Eye (tissue), 1 donor: ENCODE measurements at places on chromosomes 16 and 17.
A peak's percentile ranks its signal among the peaks of the same experiment; 100 is the strongest.

- DNase-seq = peak; percentile 82
Observed at GRCh38 chr17:66373944-66374817, 71.8 kb downstream of the PRKCA start.

- DNase-seq = peak; percentile 70
Observed at GRCh38 chr17:8681170-8681949, 50.8 kb upstream of the MYH10 start.

DNA sequence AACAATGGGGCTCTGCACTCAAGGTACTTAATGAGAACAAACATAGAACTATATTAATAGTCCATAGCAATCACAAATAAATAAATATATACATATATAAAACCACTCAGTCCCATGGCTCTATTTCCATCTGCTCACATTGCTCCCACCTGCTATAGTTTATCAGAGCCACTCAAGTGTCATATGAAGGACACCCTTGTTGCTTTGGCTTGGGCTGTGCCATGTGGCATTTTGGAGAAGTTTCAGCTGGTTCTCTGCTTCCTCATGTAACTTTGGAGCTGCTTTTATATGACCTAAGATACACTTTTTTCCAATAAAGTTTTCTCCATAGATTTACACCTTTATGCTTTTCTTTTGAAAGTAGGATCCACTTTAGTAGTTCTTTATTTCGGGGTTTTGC lies 126.4 kb downstream of the KCNJ2 start:
- DNase-seq = no peak

DNA sequence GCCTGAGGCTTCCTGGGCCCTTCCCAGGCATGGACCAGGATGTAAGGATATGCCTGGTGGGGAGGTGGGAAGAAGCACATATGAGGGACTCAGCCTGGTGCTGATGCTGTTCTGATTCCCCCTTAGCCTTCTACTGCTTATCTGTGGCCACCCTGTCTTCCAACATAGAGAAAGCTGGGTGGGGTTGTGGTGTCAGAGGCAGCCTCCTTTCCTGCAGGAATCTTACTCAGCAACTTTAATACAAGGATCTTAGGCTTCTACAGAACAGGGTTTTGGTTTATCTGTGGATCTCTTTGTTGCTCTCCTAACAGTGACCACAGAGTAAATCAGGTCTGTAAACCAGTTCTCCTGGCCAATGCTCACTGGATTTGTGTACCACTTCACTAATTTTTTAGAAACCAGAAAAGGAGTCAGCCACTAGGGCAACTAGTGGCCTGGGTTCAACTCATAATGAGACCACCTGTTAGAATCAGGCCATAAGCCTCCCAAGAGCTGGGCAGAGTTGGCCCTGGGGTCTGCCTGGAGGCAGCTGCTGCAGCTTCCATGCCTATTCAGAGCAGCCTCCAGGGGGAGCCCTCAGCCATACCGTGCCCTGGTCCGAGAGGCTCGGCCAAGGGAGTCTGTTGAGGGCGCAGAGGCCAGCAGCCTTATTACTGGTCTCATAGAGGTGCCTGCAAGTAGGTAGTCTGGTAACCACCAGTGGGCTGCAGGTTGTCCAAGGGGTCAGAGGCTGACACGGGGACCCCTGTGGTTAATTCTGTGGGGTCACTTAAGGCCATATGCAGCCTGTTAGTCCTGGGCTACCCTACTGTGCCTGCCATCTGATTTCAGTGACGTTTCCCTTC lies 7.1 kb downstream of the HAS3 start:
- peak; percentile 62 for DNase-seq

DNA sequence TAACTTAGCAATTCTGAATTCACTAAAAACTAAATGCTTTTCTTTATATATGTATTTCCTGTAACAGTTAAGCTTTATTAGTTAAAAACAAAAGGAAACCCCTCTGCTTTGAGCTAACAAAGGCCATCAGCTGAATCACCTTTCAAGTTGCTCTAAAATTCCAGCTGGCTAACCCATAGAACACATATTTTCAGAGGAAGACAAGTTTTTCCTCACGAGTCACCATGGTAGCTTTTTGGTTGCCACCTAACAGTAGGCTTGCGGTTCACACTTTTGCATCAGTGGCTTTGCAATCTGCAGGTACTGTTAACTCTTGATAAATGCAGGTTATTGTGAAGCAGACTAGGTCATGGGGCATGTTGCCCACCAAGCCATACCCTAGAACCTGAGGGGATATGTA lies 57.6 kb upstream of the IRX5 start:
- no peak for DNase-seq

GRCh38 chr17:70308618-70309017 lies 139.3 kb downstream of the KCNJ2 start:
- no peak for DNase-seq

DNA sequence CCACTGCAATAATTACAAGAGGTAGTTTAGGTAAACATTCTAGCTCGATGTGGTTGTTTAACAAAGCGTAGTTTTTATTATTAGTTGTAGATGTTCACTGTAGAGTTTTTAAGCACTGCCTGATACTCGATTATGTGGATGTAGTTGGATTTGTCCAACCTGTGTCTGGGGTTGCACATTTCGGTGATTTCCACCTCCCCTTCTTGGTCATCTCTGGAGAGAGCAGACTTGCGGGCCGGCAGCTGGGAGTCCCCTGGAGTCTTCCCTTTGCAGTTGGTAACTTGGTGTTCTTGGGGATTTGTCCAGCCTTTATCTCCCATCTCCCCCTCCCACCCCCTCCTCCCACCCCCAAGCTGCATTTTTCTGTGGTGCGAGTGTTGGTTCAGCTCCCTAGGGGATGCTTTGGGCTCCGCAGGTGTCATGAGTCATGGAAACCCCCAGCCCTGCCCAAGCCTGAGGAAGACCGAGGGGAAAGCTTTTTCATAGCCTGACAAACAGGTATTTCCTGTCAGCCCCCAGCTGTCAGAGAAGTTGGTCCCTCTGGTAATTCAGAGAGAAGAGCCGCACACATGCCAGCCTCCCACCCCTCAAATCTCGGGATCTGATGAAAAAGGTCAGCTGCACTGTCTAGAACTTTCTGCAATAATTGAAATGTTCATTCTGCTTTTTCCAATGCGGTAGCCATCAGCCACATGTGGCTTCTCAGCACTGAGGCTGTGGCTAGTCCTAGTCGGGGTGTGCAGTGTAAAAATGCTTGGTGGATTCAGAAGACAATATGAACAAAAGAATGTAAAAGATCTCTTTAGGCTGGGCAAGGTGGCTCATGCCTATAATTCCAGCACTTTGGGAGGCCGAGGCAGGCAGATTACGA lies 50.3 kb downstream of the KSR1 start:
- DNase-seq = no peak

- DNase-seq = no peak
Observed at GRCh38 chr16:57070424-57070823, 22.0 kb upstream of the CPNE2 start.

DNA sequence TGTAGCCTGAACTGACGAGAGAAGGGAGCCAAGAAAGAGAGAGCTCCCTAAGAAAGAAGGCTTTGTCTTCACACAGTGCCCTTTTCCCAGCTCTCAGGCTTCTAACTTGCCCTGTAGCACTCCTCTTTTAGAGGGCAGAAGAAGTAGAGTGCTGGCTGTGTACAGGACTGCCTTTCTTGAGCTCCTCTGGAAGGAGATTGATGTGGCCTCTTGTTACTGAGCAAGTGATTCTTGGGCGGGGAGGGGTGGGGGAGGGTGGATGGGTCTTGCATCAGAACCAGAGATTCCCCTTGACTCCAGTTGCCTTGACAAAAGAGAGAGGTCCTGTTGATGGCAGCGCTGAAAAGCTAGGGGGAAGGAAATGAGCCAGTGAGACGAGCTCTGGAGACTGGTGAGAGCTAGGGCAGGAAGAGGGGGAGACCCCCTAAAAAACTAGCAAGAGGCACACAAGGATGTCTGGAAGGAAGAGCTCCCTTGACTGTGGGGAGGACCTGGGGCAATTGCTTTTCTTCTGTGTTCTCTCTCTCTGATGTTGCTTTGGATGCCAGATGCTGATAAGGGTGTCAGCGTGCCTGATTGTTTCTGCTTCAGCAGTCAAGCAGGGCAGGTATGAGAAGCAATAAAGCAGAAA lies 18.4 kb downstream of the GPR179 start:
- peak; percentile 63 for DNase-seq

- DNase-seq = no peak
Observed at GRCh38 chr16:72800524-72801161, 247.3 kb downstream of the ZFHX3 start.

GRCh38 chr16:54282928-54283724 lies 3.5 kb downstream of the IRX3 start:
- DNase-seq = peak; percentile 63

DNA sequence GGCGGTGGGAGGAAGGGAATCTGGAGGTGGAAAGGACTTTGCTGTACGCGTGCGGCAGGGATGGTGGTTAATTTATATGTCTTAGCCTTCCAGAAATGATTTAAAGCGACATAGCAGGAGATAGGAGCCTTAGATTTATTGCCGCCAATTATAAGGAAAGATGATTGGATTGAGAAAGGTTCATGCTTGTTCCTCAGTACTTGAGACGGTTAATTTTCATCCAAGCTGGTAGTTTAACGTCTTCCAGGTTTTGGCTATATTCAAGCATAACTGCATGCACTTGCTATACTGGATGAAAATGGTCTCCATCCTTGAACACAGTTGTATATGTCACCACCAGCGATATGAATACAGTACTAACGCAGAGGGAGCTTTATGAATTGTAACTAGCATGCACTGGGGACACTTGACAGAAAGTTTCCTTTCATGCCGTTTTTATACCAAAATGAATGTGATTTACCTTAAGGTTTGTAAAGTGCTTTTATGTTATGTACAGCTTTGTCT lies 610 bp upstream of the PEX12 start:
- DNase-seq = no peak

GRCh38 chr16:23114131-23114904 lies 34.9 kb downstream of the USP31 start:
- no peak for DNase-seq

GRCh38 chr16:6493555-6493954 lies 839.1 kb upstream of the RBFOX1 start:
- no peak for DNase-seq

DNA sequence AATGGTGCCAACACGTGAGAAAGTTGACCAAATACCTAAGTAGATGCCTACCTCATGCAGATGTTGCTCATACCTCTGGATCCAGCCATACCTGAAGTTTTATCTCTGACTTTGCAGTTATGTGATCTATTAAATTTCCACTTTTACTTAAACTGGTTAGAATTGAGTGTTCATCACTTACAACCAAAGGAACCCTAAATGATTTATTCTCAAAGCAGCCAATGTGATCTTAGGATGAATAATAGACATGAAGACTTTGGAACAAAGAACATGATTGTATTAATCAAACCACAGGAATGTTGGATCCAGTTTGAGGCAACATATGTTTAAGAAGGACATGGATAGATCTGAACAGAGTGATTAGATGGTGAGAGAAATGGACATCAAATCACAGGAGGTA lies 68.7 kb downstream of the IRX6 start:
- DNase-seq = no peak
